Esophagus mucosa (tissue), 1 donor: ENCODE measurements at places on chromosomes 16 and 17.

- ATAC-seq = peak; percentile 16
These were observed 22.7 kb upstream of the SPNS2 start for GRCh38 chr17:4476017-4476416.

DNA sequence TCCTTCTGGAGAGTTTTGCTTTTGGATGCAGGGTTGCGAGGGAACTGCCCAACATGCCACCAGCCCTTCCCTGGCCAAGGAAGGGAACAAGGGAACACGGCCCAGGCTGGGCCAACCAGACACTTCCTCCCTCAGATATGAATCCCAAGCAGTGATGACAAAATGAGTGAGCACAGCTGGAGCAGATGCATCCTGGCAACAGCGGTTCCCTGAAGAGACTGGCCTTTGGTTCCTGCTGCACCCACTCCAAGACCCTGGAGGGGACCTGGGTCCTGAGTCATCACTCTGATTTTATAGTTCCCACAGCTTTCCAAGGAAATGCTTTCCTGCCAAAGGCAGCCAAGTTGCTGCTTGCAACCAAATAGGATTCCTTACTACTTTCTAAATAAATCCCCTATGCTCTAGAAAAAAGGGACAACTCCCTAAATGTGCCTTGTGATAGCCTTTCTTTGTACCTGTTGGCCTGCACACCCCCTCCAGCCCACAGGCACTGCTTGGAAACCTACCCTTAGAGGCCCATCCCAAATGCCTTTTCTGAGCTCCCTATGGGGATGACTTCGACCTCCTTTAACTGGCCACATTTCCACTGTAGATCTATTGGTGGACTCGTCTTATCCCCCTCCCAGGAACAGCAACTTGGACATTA lies 5.3 kb downstream of the ST3GAL2 start:
- ATAC-seq = peak; percentile 17

GRCh38 chr17:70881093-70881492 lies 711.8 kb downstream of the KCNJ2 start:
- ATAC-seq = no peak

DNA sequence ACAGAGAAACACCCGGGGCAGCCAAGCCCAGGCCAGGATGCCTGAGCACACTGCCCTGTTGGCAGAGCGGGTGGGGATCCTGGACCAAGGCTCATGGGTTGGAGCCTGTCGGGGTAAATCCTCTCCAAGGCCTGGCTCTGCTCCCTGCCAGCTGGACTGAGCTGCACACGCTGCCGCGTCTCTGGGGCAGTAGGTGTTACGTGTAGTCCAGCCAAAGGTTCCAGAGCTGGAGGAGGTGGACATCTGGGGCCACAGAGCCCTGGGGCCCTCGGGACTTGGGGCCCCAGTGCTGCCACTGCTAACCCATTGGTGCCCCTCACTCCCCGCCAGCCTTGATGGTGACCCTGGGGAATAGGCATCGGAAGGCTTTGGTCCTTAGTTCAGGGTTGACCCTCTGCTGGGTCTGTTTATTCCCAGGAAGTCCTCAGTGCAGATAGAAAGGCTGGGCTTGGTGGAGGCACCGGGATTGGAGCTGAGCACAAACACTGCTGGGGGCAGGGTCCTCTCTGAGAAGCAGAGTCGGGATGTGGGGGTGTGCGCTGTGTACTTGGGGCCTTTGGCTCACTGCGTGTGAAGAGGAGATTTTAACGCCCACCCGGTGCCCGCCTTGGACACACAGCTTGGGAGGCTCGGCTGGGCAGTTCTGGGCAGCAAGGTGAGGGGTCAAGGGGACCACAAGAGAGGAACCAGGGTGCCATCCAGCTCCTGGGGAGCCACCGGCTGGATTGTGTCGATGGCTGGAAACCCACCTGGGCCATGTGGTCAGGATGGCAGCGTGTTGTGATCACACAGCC lies 16.3 kb upstream of the CBX4 start:
- no peak for ATAC-seq

GRCh38 chr17:82103553-82104451 lies 5.8 kb upstream of the FASN start:
- peak; percentile 16 for ATAC-seq

DNA sequence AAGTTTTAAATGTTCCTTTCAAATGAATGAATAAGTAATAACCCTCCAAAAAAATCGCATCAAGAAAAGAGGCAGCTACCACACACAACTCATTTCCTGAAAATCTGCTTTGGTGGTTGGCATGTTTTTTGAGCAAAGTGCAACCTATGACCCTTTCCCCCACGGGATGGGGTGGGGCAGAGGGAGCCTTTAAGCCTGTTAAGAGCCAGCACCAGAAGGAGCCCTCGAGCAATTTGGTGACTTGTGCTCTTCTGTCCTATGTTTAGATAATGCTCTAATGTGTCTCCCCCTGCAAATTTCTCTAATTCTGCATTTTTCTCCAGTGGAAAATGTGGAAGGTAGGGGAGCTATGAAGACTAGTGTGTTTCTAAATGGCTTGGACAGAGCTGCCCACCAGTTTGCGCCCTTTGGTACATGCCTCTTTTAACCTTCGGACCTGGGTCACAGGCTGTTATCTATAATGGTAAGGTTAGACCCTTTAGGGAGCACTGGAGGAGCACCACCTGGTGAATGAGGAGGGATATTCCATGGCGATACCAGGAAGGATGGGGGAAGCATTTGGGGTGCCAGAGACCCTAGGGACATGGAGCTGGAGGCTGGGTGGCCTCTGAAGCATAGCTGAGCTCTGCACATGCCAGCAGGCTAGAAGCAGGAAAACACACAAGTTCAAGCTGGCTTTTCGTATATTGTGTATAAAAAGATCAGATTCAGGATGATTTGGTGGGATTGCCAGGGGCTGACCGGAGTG lies 1.6 kb downstream of the PYCARD start:
- ATAC-seq = peak; percentile 2

DNA sequence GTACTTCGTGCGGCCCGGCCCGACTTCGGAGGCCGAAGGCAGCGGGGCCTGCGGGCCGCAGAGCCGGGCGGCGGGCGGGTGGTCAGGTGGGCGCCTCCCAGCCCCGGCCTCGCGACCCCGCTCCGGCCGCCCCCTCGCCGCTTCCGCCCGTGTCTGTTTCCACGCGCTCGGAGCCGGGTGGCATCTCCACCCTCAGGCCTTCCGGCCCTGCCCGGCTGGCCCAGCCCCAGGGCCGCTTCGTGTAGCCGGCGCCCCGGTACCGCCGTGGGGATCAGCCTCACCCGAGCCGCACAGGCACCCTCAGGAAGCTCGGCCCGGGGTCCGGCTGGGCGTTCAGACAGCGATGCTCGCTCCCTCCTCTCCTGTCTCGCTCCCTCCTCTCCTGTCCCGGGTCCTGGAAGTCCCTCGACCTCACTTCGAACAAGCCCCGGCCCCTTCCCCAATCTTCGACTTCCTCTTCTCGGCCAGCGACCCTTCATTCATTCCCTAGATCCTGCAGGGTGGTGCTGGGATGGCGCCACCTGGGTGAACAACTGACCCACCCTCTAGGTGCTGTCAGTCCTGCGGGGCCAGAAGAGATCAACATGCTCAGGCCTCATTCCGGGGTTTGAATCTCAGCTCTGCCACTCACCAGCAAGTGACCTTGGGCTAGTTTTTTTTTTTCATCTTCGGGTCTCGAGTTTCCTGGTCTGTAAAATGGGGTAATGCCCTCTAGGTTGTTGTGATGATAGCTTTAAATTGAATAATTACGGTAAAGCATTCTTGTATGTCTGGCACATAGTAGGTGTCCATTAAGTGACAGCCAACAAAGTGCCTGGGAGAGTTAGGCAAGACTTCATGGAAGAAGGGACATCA lies 610 bp downstream of the VPS4A start:
- ATAC-seq = peak; percentile 66

GRCh38 chr16:8571061-8571596 lies 19.2 kb downstream of the TMEM114 start:
- no peak for ATAC-seq

- no peak for ATAC-seq
These were observed 109.1 kb downstream of the SPECC1 start for GRCh38 chr17:20118280-20118679.

- no peak for ATAC-seq
These were observed 7.4 kb downstream of the CMIP start for GRCh38 chr16:81451753-81452680.

DNA sequence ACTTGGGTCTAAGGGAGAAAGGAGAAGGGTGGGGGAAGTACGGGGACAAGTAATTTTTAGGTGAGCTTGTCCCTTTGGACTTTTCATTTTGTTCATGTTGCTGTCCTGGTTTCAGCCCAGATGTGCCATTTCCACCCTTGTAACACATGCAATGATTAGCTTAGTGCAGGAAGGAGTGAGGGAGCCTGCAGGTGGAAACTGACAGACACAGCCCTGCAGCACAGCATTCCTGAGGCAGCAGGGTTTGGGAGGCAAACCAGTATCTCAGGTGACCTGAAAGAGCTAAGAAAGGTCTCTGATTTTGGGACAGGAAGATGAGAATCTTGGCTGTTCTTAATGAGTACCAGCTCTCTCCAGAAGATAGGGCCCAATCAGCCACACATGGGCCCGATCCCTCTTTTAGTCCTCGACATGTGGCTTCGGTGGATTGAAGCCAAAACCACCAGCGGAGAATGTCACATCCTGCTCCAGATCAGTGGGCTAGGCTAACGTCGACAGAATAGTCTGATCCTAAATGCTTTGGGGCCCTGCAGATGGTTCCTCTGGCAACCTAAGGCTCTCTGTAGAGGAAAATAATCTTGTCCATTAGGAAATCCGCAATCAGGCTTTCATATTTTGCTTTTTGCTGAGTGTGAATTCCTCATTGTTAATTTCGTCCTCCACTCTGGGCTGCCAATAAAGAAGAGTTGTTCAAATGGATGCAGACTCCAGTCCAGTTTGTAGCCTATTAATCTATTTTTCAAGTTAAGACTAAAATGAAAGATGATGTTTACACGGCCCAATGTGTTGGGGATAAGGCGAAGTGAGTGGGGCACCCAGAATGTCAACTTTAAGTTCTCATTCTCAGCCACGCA lies 3.8 kb upstream of the RNF157 start:
- ATAC-seq = no peak

GRCh38 chr17:43718544-43718943 lies 40.0 kb downstream of the SOST start:
- ATAC-seq = no peak

GRCh38 chr16:10141671-10142070 lies 40.6 kb downstream of the GRIN2A start:
- no peak for ATAC-seq
